ENCODE measurements at places on chromosomes 11 and 22.

DNA sequence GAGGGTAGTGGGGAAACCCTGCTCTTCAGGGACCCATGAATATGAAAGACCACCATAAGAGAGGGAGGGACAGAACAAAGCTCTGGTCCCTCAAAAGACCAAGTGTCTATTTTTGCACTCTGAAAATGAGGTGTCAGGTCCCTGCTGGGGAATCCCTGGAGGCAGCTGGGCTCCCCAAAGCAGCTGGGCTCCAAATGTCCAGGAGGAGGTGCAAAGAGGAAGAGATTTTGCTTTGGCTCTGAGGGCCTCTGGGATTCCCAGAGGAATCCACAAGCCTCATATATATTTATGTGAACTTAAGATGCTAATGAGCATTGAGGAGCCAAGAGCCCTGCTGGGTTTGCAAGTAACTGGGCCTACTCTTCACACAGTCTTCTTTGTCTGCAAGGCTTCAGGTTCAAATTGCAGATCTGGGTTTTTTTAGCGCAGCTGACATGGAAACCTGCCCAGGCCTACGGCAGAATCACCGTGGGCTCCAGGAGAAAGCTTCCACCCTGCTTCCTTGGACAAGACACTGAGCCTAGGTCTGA lies 26.0 kb downstream of the CLMP start:
- DNase-seq, result no peak

DNA sequence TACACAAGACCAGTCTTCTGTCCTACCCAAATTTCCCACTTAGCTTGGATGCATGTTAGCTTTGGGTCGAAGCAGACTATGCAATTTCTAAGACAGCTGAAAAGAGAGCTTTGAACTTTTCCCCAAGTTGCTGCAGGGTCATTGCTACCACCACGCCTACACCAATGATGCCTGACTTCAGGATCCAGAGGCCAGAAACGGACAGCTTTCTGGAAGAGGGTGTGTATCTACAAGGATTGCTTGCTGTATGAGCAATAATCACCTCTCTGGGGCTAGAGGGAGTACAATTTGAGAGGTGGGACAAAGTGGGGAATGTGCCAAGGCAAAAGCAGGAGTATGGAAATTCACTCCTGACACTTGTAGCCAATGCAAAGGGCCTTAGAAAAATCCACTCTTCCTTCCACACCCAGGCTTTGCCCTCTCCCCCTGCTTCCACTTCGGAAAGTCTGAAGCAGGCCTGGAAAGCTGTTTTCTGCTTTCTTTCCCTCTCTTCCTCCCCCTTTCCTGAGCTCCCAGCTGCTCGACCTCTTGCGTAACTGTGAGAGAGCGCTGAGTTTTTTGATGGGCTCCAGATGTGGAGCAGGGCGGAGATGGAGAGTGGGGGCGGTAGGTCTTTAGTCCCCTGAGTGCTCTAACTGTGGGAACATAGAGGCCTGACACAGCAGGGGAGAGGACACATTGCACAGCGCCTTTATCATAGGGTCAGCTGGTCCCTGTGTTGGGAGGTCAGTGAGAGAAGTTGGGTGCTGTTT lies 2.1 kb upstream of the PHLDB1 start:
- no peak for DNase-seq

- DNase-seq, result no peak
Measured at GRCh38 chr11:44229624-44230023, 80.3 kb downstream of the ALX4 start.

- peak; percentile 85 for DNase-seq
Measured at GRCh38 chr11:58927393-58928106, 11.7 kb upstream of the GLYATL1 start.

GRCh38 chr11:17353821-17354600 lies 2.4 kb downstream of the NCR3LG1 start:
- DNase-seq, result no peak

Data from hematopoietic multipotent progenitor cell treated with erythropoietin and hydrocortisone succinate and interleukin-3 and kit ligand, for 4 days (in vitro differentiated cells).